ENCODE measurements at places on chromosomes 2 and 18.

DNA sequence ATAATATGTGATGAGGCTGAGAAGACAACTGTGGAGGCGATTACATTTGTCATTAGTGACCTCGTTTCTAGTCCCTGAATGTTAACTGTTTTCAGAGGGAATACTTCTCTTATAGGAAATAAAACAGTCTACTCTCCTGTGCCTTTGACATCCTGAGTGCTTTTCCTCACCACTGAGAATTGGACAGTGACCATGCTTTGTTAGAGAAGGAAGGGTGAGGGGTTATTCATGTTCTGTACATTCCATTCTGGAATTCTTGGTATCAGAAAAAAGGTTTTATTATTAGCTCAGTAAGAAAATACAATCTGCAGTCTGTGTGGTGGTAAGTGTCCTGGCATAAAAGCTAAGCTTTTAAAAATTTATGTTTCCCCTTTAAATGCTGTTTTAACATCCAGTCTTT, 58.8 kb downstream of the PARD3B start:
- no peak for DNase-seq

DNA sequence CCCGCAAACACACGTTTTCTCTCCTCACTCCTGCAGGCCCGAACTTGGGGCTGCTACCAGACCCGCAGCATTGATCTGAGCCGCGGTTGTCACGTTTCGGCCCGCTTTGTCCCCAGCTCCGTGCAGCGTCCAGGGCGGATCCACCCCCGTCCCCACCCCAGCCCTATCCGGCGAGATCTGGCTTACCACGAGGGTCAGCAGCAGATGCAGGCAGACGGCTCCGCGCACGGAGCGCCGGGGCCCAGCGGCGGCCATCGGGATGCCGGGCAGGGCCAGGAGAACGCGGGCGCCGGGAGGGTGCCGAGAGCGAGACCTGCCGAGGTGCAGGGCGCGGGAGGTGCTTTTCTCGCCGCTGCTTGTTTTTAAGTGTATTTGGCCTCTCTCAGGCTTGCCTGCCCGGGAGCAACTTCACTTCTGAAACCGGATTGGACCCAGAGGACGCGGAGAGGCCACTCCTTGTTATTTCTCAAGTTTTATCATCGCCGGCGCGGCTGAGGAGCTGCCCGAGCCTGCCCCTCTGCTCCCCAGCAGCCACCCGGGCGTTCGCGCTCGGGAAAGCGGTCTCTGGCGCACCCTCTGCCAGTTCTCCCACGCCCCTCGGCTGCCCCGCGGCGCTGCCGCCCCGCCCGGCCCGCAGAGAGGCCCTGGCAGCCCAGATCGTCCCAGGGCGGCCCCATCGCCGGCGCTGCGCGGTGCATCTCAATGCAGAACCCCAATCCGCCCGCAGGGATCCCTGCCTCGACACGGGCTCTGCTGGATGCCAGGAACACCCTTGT, at the start of gene DSC3:
TSS of gene DSC3 (minus strand) at position 337 of the 776 bp plus-strand sequence. CDS start at position 255, 82 bp downstream.
- DNase-seq: no peak

DNA sequence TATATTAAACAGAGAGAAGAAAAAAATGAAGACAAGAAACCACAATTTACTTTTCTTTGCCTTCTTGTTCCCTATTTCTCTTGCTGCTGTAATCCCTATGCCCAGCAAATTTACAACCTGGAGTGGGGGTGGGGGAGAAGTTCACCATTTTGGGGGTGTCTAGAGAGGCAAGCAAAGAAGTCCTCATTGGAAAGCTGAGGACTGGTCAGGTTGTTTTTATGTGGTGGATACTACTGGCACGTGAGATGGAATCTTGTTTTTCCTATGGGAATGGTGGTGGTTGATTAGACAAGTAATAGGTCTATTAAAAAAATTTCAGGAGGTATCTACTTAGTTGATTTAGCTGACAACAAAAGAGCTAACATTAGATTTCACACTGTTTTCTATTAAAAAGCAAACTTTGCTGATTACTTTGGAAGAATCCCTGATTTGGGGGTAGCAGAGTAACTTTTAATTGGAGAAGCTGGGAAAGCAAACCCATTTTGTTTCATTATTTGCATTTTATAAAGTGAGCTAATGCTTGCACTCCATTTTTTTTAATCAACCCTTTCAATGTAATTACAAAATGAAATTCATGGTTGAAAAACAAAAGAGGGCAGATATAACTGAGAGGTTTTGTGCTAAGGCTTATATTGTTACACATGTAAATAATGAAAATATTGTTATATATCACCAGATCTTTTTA, 6.0 kb downstream of the POU3F3 start:
- no peak for DNase-seq

- DNase-seq: no peak
Measured at GRCh38 chr18:9814431-9814830, 71.3 kb upstream of the TXNDC2 start.

DNA sequence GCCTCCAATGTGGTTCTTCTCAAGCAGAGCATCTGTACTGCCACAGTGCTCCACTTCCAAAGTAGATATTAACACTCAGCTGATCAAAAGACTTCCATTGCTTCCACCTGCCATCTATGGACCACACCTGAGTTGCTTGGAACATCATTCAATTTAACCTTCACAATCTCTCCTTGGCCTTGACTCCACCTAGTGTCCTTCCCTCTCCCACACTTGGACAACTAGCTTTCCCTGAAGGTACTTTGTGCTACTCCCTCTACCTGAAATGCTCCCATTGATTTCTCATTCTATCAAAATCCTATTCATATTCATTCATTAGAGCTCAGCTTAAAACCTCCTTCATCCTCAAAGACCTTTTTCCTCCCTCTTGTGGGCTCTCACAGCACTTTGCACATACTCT, 48.7 kb downstream of the SOWAHC start:
- no peak for DNase-seq

DNA sequence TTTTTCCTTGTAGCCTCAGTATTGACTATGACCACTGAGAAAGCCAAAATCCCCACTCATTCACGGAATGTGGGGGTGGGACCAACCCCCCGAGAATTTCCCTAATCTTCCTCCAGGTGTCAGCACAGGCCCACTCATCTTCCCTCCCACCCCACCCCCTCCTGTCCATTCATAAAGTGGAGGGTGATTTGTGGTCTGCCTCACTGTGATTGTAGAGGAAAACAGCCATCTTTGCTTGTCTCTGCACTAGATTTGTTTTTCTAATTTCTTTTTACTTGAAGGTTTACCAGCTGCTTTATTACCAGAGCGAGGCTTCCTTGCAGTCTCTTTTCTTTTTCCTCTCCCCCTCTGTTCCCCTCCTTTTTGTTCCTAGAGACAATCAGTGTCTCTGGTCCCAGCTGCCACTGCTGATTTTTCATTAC, 171.8 kb downstream of the ICOS start:
- peak; percentile 65 for DNase-seq

- DNase-seq: no peak
Measured at GRCh38 chr2:67880291-67880761, 182.5 kb downstream of the C1D start.

GRCh38 chr2:136075476-136075875, 42.5 kb downstream of the CXCR4 start:
- DNase-seq: no peak

GRCh38 chr18:73711256-73711655, 436.4 kb downstream of the FBXO15 start:
- DNase-seq: no peak

DNA sequence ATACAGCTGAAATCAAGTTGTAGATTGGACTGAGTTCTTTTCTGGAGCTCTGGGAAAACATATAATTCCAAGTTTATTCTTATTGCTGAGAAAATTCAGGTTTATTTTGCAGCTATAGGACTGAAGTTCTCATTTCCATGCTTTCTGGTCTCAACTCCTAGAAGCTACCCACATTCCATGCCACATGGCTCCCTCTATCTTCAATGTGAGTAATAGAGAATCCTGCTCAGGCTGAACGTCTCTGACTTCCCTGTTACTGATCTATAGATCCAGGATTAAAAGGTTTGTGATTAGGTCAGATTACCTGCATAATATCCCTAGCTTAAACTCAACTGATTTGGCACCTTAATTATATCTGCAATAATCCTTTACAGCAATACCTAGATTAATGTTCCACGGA, 453.8 kb upstream of the MC4R start:
- DNase-seq: no peak

DNA sequence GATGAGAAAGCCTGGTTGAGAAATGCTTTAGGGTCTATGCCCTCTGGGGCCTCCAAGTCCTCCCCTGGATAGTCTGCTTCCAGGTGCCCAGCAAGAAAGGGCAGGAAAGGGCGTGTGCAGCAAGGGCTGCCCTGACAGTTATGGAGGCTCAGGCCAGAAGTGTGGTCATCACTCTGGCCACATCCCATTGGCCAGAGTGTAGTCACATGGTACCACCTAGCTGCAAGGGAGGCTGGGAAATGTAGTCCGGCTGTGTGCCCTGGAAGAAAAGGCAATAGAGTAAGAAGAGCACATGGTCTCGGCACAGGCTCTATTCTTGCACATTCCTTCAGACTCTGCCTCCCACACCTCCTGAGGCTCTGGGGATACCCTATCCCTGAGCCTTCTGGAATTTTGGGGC, 35.7 kb downstream of the ODC1 start:
- no peak for DNase-seq

GRCh38 chr2:233940376-233941276, 23.5 kb downstream of the TRPM8 start:
- no peak for DNase-seq

DNA sequence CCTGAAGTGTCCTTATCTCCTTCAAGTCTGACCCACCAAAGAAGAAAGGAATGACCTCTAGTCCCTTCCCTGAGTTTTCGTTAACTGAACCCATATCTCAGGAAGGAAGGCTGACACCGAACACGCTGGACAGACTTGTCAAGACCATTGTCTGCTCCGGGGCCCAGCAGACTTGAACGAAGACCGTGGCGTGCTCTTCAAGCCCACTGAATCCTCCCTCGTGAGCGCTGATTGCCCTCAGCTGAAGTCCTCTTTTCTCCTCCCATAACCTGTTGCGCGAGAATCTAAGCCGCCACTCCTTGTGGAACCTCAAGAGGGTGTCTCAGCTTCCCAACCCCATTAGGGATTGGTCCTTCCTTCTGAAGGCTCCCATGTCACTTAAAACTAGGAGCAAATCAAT, 634 bp upstream of the CNDP1 start:
- DNase-seq: no peak

DNA sequence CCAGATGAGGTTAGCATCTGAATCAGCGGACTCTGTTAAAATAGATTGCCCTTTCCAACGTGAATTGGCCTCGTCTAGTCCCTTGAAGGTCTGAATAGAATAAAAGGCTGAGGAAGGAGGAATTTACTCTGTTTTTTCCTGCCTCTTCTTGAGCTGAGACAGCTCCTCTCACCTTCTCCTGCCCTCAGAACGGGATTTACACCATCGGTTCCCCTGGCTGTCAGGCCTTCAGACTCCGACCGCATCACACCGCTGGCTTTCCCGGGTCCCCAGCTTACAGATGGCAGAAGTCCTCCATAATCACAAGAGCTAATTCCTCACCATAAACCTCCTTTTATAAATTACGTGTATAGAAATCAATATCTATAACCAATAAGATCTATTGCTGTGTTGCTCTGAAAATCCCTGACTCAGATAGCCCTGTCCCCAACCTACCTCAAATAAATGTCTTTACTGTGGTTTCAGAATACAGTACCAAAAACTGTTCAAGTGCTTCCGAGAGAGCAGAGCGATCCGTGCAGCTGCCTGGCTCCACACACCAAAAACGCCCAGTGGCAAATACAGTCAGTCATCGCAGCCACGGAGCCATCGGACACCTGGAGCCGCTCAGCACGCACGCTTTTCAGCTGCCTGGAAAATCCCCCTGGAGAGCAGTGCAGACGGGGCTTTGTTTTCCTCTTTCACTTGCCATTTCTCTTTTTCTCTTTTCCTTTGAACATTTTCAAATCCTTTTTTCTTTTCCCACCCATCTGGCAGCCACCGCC, 196.9 kb downstream of the NRP2 start:
- no peak for DNase-seq

DNA sequence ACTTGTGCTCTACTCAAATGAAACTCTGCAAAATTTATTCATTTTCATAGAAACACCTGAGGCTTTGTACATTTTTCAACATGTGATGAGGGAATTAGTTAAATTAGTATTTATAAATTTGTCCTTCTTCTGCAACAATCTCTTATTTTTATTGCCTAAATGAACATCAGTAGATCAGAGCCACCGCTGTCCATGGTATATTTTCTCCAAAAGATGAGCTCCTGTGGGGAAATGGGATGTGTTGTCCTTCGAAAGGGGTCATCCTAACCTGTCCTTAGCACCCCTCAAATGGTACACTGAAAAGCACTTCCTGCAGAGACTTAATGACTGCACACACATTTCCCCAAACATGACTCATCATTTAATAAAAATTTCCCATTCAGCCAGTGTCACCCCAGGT, 714.6 kb downstream of the MBD2 start:
- DNase-seq: no peak

DNA sequence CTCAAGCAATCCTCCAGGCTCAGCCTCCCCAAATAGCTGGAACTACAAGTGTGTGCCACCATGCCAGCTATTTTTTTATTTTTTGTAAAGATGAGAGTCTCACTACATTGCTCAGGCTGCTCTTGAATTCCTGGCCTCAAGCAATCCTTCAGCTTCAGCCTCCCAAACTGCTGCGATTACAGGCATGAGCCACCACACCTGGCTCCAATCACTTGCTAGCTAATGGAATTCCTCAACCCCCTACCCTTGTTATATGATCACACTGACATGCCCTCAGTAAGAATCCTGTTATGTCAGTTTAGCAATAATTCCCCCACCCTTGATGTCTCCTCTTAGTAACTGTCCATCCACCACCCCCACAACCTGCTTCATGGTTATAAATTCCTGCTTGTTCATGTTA, 12.3 kb downstream of the CHN1 start:
- no peak for DNase-seq

- no peak for DNase-seq
Measured at GRCh38 chr2:128037649-128038048, 9.8 kb upstream of the SAP130 start.

DNA sequence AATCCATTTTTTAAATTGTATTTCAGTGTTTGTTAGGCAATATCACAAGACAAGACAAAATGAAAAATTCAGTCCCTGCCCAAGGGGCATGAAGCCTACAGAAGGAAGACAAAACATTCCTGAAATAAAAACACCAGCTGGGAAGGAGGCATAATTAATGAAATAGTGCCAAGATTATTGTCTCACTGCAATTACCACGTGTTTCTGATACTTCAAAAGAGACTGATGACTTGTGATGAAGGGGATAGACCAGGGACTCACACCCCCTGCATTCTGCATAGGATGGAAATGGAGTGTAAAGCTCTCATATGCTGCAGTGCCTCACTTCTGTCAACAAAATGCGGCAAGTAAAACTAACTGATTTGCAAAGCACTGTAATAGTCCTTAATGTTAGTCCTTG, 178.1 kb downstream of the BARD1 start:
- DNase-seq: no peak

- no peak for DNase-seq
Measured at GRCh38 chr18:74446178-74446577, 10.9 kb downstream of the DIPK1C start.

DNA sequence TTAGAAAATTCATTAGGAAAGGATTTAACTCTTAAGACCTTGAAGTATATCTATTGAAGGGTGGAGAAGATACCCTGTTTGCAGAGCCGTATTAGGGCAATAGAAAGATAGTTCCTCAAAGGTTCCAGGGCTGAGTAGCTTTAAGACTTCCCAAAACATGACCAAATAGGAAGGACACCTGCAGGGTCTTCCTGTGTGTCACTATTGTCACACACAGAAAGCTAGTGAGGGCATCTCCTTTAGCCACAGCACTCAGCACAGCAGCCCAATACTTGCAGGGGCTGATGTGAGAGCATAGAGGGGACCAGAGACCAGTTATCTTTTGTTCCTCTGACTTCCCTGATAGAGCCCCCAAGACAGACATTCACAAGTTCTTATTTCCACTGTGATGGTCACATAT, 93.7 kb downstream of the PAX3 start:
- no peak for DNase-seq

GRCh38 chr2:10922307-10923007, 10.7 kb downstream of the KCNF1 start:
- DNase-seq: no peak

All from activated CD8-positive, alpha-beta memory T cell treated with anti-CD3 and anti-CD28 coated beads for 24 hours (primary cell).